ENCODE measurements at places on chromosomes 4 and X. TPM values are rescaled to one million over a fixed set of nuclear protein-coding genes. Genes with fewer than 3 reads are reported as not detected.

DNA sequence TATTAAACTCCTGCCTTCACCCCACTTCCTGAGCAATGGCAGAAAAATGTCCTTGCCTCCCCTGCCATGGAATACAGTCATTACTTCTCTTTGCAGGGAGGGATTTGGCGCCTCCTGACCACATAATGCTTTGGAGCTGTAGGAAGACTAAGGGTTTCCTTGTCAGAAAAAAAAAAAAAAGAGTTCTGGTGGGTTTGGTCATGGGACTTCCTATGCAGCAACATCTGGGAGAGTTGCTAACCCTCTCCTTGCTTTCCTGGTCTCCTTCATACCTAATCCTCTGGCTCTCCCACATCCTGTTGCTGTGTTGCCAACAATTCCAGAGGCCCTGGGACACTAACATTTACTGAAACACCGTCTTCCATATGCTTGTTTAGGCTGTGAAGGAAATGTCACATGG, 75.1 kb upstream of the MBNL3 start:
- no peak for DNase-seq

DNA sequence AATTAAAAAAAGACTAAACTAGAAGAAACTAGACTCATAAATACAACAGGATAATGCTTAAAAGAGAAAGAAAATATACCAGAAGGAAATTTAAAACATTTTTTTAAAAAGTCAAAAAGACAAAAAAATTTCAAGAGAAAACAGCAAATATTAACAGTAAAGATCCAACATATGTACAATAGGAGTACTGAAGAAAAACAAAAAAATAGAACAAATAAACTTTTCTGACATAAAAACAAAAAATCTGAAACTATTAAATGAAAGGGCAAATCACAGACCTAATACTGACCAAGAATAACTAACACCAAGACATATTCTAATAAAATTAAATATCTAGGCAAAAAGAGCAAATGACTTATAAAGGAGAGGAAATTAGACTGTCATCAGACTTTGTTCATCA, 11.5 kb downstream of the DNAJB14 start:
- DNase-seq = no peak

GRCh38 chr4:186658657-186659056, 65.0 kb downstream of the FAT1 start:
- no peak for DNase-seq

The MAOB gene
- not detected for total RNA-seq

DNA sequence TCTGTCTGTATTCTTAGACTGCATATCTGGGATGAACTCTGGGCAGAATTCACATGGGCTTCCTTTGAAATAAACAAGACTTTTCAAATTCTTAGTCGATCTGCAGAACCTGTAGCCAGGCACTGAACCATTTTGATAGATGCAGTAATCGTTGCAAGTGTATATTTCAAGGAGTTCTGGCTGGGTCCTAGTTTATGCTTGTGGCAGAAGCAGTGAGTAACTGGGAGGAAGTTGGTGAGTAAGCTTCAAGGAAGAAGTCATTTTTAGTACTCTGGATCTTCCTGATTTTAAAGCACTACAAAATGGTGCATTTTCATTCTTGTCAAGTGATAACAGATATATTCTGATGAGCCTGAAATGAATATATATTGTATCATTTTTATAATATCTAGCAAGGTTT, 9.5 kb downstream of the HPRT1 start:
- DNase-seq = peak; percentile 36

The NHS gene
- total RNA-seq = 3.3 TPM

The FGF13 gene
- not detected for total RNA-seq

DNA sequence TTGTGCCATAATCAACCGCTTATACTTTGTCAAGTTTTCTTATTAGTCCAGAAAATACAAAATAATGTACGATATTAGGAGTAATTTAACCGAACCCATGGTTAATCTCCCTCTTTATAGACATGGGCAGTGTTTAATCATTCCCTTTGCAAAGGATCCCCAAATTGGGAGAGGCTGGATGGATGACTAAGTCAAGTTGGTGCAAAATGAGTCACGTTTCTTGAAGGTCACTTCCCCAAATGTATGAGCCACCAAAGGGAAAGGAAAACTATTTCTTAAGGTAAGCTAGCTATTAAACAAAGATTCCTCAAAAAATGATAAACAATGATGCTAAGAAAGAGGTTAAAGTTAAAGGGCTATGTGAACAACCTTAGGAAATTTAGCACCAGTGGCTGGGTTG, 17.5 kb downstream of the MAML3 start:
- peak; percentile 47 for DNase-seq

The ZNF157 gene
- total RNA-seq = not detected

DNA sequence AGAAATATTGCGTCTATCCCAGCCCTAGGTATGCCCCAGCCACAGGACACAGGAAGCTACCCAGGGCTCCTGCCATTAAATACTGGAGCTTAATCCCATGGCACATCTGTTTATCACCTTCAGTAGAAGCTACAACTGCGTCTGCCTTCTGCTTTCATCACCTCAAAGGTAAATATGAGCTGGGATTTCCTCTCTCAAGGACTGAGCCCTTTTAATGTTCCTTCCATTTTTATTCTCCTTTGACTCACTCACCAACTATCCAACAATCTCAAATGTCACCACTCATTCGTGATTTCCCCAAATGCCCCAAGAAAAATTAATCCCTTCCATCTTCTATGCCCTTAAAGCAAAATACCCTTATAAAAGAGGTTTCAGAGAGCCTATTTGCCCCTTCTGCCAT, 1.8 kb upstream of the MID1 start:
- DNase-seq = no peak

GRCh38 chr4:2830632-2831610, 12.7 kb upstream of the ADD1 start:
- DNase-seq = no peak

DNA sequence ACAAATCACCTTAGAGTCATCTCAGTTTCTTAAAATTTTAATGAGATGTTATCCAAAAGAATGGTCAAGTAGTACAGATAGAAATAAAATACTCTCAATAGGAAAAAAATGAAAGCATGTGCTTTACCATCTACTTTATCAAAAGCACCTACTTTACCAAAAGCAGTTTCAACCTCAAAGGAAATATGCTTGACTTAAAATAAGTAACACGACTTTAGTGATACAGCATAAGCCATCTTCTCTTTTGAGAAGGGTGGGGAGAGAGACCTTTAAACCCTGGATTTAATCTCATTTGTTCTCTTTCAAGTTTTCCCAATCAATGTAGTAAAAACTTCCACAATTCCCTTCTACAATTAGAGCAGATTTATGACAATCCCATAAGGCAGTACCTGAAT, 26.5 kb downstream of the OTUD4 start:
- no peak for DNase-seq
